ENCODE measurements at places on chromosomes 1 and 21.

- DNase-seq: no peak
Measured at GRCh38 chr1:13892198-13892597, 192.2 kb downstream of the PRDM2 start.

- DNase-seq: no peak
Measured at GRCh38 chr1:85838238-85838637, 130.0 kb upstream of the ZNHIT6 start.

DNA sequence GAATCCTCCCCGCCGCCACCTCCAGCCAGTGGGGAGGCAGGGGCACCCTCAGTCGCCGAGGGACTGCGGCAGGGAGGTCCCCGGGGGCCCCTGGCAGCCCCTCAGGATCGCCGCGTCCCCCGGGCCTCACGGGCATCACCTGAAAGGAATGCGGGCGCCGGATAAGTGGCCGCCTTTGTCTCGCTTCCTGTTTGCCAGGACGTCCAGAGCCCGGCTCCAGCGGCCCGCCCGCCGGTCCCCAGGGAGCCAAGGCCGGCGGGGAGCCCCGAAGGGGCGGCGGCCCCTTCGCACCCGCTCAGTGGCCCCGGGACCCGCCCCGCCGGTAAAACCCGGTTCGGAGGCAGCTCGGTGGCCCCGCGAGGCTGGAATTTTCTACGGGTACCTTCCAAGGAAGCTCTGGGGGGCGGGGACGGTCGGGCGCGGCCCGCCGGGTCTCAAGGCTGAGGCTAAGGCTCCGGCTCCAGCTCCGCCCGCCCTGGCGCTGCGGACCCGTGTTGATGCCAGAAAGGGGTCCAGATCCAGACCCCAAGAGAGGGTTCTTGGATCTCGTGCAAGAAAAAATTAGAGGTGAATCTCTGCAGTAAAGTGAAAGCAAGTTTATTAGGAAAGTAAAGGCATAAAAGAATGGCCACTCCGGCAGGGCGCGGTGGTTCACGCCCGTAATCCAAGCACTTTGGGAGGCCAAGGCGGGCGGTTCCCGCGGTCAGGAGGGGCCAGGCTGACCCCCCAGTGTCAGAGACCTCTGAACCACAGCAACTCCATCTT is 12.6 kb downstream of the TINAGL1 start:
- no peak for DNase-seq

DNA sequence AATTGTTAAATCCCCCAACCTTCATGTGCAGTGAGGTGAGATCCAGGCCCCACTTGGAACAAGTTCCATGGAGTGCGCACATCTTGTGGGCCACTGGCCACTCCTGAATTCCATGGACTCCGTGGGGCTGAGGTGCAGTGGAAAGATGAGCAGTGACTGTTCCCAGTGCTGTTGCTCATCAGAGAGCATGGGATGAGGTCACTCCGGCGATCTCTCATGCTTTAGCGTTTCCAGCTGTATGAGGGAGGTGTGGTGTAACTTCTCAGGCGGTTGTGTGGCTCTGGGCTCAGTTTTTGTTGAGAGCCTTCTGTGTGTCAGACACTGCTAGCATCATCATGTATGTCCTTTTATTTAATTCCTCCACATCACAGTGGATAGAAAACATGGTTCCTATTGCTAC is 96.2 kb downstream of the GALNT2 start:
- no peak for DNase-seq

DNA sequence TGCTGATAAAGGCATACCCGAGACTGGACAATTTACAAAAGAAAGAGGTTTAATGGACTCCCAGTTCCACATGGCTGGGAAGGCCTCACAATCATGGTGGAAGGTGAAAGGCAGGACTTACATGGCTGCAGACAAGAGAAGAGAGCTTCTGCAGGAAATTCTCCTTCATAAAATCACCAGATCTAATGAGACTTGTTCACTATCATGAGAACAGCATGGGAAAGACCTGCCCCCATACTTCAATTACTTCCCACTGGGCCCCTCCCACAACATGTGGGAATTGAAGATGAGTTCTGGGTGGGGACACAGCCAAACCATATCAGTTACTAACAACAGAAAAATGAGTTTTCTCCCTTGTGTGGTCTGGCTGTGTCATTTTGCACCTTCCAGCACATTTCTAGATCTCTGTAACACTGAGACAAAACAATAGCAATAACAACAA is 741.4 kb downstream of the KCNT2 start:
- DNase-seq: no peak

DNA sequence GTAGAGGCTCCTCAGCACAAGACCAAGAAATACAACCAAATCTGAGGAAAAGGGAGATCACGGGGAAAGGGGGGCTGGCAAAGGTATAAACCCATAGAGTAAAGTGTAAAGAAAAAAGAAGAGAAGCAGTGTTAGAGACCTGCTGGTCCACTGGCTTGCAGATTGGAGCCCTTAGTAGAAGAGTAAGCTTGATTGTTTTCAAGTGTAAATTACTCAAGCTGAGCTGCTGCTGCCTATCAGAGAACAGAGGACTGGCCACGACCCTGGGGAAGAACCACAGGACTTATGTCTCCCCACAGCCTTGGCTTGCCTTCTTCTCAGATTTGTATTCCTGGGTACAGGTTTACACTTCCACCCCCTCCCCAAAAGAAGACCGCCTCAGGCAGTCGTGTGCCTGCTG is 294.2 kb downstream of the LMX1A start:
- no peak for DNase-seq

- no peak for DNase-seq
Measured at GRCh38 chr1:197140121-197140520, 6.3 kb downstream of the ASPM start.

- DNase-seq: no peak
Measured at GRCh38 chr1:218380125-218380977, 35.2 kb downstream of the TGFB2 start.

DNA sequence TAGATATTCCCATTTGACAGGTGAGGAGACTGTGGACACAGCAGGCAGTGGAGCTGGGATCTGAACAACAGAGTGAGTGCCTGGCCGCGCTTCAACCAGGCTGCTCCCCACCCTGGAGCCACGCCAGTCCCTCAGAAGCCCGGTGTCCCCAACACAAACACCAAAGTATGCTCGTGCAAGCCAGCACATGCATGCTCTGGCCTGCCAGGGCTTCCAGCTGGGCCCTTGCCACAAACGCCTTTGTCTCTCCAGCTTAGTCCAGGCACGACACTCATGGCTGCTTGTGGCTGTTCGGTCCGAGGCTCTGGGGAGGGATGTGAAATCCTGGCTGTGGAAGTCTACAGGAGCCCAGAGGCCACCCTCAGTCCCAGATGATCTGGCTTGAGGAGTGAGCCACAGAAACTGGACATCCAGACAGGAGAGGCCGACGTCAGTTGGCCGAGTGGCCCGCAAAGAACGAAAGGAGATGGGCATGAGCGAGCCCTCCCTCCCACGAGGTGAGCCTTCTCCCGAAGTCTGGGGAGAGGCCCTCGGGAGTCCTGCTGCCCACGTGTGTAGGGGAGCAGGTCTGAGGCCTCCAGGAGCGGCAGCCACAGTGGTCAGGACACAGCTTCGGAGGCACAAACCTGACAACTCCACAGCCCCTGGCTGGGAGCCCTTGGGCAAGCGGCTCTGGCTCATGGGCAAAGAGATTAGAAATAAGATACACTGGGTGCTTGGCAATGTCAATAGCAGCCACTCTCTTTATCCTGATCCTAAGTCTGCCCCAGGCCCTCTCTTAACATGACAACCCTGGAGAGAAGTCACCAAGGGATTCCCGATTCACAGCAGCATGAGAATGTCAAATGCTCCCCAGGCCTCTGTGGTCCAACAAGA is 117.1 kb upstream of the IFFO2 start:
- no peak for DNase-seq

DNA sequence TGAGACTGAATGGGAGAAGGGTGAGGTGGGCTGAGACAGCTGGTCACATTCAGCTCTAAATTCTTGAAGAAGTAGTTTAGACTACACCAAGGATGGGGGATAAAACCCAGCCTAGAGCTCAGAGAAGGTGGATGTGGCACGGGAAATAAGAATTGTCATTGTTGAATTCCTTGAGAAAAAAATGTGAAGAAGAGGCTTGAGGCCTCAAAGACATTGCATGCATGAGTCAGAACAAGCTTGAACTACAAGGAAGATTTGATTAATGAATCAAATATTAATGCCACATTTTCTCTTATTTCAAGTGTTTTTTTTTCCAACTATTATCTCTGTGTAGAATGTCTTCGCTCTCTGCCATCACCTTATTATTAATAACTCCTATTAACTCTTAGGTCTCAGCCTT is 58.9 kb downstream of the MAP3K7CL start:
- DNase-seq: no peak

DNA sequence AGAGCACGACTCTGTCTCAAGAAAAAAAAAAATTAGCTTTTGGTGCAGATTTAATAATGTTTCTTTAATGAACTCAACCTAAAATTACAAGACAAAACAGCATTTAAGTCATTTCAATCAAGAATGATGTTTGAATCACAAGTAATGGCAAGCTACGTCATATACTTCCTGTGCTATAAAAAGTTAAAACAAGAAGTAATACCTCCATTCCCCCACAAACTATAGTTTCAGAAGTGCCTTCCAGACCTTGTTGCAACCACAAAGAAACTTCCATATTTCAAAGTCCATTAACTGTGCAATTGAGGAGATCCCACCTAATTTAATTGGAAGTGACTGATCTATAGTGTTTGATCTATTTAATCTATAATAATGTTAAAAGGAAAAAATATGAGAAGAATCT is 15.1 kb downstream of the NRDC start:
- DNase-seq: no peak

GRCh38 chr1:25169168-25169567 is 63.1 kb downstream of the SYF2 start:
- no peak for DNase-seq

DNA sequence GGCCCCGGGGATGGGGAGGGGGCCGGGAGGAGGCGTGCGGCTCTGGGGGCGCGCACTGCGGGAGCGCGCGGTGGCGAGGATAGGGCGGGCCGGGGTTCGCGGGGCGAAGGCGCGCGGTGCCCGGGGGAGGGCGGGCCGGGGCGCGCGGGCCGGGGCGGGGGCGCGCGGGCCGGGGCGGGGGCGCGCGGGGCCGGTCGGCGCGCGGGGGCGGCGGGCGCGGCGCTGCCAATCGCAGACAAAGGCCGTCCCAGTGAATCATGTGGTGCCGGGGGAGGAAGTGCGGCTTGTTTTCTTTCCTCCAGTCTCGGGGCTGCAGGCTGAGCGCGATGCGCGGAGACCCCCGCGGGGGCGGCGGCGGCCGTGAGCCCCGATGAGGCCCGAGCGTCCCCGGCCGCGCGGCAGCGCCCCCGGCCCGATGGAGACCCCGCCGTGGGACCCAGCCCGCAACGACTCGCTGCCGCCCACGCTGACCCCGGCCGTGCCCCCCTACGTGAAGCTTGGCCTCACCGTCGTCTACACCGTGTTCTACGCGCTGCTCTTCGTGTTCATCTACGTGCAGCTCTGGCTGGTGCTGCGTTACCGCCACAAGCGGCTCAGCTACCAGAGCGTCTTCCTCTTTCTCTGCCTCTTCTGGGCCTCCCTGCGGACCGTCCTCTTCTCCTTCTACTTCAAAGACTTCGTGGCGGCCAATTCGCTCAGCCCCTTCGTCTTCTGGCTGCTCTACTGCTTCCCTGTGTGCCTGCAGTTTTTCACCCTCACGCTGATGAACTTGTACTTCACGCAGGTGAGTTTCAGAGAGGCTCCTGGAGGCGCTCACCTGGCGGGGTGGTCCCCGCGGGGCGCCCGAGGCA is at the start of gene GPR137B:
Gene GPR137B (plus strand): TSS at position 287 of the 851 bp plus-strand sequence. CDS start 84 bp downstream, at position 371.
- peak; percentile 11 for DNase-seq

- no peak for DNase-seq
Measured at GRCh38 chr1:33876970-33877650, 13.2 kb downstream of the HMGB4 start.

DNA sequence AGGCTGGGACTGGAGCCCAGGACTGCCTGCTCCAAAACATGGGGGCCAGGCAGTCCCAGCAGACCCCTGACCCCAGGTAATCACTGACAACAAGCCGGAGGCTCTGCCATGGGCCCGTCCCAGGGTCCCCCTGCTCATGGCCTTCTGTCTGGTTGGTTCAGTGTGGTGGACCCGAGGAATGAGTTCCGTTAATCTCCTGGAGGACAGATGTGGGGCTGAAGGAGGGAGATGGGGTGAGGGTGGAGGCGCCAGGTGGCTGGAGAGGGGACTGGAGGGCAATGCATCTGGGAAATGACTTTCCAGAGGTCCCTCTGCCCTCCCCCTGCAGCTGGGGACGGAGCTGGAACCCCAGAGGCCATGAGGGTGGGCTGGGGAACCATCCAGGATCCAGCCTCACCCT is 103.2 kb downstream of the EBNA1BP2 start:
- no peak for DNase-seq

GRCh38 chr1:230356869-230357794 is 69.0 kb downstream of the PGBD5 start:
- no peak for DNase-seq

DNA sequence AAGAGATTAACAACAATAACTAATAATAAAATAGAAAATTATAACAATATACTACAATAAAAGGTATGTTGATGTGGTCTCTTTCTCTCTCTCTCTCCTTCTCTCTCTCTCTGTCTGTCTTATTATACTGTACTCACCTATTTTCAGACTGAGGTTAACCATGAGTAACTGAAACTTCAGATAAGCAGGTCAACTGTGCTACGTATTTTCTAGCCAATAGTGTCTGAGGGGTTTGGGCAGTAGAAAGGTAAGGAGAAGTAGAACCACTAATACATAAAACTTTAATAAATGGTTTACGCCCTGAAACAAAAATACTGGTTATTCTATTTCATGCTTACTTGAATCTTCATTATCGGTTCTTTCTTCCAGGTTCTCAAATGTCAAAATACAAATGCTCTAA is 71.0 kb upstream of the LRRC53 start:
- no peak for DNase-seq

GRCh38 chr1:199746666-199747384 is 280.7 kb upstream of the NR5A2 start:
- DNase-seq: no peak

DNA sequence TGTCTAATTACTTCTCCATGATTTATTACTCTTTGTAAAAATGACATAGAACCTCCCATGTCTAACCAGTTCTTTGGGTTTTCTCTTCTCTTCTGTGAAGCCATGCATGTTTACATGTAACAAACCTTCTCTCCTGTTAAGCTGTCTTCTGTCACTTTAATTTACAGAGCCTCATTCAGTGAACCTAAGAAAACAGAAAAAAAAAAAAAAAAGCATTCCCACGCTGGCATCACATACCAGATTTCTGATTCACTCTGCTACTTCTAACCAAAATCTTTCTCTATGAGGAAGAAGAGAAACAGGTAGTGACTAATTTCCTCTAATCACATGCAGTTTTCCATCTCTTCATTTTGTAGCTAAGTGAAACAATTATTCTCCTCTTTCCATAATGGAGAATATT is 141.4 kb upstream of the CXADR start:
- DNase-seq: no peak

GRCh38 chr1:147897029-147897752 is 5.4 kb upstream of the GJA8 start:
- DNase-seq: no peak

- no peak for DNase-seq
Measured at GRCh38 chr21:45079351-45079750, 5.0 kb downstream of the ADARB1 start.

- no peak for DNase-seq
Measured at GRCh38 chr1:6325482-6325881, 64.6 kb upstream of the GPR153 start.

All from esophagus squamous epithelium (tissue), 5 donors.